Activated effector memory CD4-positive, alpha-beta T cell treated with Interleukin-2 at 50 U/mL for 16 hours (primary cell): ENCODE measurements at places on chromosomes 3 and 15.

DNA sequence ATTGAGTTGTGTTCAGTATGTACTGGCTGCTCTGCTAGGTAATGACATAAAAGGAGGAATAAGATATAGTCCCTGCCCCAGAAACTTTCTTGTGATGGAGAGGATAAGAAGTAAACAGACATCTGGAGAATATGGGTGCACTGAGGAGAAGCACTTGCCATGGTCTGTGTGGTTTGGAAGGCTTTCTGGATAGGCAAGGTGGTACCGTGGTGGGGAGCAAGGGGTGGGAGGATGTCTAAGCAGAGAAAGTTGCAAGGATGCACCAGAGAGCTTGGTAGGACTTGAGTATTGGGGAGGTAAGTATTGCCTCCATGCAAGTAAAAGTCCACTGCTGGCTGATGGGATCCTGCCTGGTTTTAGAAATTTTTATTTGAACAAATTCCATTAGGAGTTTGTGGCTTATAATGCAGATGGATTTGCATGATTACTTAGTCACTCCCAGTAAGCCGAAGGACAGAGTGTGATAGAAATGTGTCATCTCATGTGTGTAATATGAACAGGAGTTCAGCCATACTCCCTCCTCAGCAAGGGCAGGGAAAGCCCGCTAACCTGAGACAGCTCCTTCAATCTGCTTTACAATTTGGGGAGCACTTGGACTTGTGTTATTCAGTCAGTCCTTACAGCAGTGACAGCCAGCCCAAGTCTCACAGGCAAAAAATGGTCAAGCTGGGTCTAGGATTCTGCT, 53.6 kb downstream of the CLSTN2 start:
- DNase-seq: no peak

- no peak for DNase-seq
Observed at GRCh38 chr3:142215106-142215505, 10.3 kb downstream of the GK5 start.

- no peak for DNase-seq
Observed at GRCh38 chr15:88113613-88114308, 142.8 kb downstream of the NTRK3 start.

- no peak for DNase-seq
Observed at GRCh38 chr3:8869613-8870012, 93.7 kb downstream of the RAD18 start.
